Pancreas (tissue), 10 donors: ENCODE measurements at places on chromosomes 12 and 14. TPM values are rescaled to one million over a fixed set of nuclear protein-coding genes. Genes with fewer than 3 reads are reported as not detected.

The ALG10B gene
- 5.1 TPM for total RNA-seq

The C14orf132 gene
- total RNA-seq = 3.0 TPM

The LBHD2 gene
- not detected for total RNA-seq

The DDN gene
- 0.09 TPM for total RNA-seq

The KCNJ8 gene
- 23.3 TPM for total RNA-seq
